Activated T-cell treated with anti-CD3 and anti-CD28 coated beads, Interleukin-2, amount 50 U/mL, for 4 hours (primary cell): ENCODE measurements at places on chromosomes 12 and 14.
A peak's percentile ranks its signal among the peaks of the same experiment; 100 is the strongest.

- no peak for DNase-seq
Observed at GRCh38 chr14:75395862-75396261, 32.0 kb upstream of the JDP2 start.

DNA sequence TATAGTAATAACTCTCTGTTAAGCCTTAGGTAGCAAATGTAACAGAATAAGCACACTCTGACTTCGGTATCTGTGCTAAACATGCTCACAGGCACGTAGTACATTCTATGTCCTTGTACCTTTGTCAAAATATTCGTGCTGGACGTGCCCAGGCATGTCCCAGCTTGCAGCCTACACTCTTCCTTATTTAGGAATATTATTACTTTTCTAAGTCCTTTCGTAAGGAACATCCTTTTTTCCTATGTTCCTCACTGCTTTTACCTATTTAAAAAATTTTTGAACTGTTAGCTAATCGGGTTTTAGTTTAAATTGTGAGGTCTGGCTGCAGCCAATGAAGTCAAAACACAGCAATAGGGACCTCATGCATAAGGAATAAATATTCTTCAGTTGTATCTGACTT lies 24.1 kb upstream of the UBC start:
- no peak for DNase-seq

- DNase-seq: no peak
Observed at GRCh38 chr14:79587875-79588274, 623.4 kb downstream of the DIO2 start.

GRCh38 chr12:34625116-34625515 lies 602.8 kb downstream of the ALG10 start:
- no peak for DNase-seq

- no peak for DNase-seq
Observed at GRCh38 chr12:55736076-55736475, 6.8 kb upstream of the GDF11 start.

DNA sequence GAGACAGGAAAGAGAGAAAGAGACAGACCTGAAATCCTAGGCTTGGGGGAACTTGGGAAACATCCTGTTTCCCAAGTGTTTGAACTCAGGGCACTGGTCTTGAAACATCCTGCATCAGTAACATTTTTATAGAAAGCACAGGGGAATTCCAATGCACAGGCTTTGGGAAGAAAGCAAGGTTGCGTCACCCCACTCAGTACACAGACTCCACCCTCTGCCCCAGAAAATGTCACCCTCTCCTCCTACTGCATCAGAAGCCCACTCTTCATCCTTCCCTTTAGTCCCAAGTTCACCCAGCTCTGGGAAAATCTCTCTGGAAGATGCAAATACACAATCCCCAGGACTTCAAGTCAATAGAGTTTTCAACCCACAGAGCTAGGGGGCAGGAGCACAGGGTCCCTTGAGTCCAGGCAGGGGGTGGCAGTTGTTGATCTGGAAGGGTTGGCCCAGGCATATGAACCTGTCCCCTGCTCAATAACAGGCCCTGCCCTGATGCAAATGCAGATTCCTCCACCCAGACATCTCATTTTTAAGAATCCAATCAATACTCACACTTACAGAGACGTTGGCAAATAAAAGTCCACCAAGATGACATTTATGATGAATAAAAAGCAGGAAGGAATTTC lies 1.7 kb downstream of the RDH16 start:
- DNase-seq: no peak

DNA sequence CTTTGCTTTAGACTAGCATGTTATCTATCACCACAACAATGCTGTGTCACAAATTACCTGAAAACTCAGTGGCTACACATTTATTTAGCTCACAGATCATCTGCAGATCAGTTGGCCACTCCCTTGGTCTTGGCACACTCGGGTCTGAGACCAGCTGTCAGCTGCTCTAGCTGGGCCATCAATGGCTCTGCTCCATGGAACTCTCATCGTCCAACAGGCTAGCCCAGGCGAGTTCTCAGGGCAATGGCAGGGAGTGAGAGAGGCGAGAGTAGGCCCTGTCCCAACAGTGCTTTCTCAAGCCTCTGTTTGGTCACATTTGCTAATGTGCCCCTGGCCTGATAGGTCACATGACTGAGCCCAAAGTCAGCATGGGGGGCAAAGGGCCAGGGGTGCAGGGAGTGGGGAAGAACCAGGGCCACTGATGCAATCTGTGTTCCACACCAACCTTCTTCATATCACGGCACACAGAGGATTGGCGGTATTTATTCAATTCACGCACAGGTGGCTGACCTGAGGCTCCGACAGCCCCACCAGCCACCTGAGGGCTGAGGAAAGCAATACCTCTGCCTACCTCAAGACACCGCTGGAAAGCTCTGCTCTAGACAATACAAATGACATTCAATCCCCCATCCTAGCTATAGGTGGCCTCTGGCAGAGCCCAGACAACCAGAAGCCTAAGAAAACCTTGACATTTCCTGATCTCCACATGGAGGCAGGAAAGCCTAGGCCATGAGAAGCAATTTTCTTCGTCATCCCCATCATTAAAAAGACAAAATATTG lies 82.5 kb downstream of the NT5DC3 start:
- DNase-seq: no peak

GRCh38 chr14:79829405-79830166 lies 381.7 kb downstream of the DIO2 start:
- DNase-seq: no peak

- DNase-seq: peak; percentile 29
Observed at GRCh38 chr14:69152181-69152901, 578 bp downstream of the DCAF5 start.

DNA sequence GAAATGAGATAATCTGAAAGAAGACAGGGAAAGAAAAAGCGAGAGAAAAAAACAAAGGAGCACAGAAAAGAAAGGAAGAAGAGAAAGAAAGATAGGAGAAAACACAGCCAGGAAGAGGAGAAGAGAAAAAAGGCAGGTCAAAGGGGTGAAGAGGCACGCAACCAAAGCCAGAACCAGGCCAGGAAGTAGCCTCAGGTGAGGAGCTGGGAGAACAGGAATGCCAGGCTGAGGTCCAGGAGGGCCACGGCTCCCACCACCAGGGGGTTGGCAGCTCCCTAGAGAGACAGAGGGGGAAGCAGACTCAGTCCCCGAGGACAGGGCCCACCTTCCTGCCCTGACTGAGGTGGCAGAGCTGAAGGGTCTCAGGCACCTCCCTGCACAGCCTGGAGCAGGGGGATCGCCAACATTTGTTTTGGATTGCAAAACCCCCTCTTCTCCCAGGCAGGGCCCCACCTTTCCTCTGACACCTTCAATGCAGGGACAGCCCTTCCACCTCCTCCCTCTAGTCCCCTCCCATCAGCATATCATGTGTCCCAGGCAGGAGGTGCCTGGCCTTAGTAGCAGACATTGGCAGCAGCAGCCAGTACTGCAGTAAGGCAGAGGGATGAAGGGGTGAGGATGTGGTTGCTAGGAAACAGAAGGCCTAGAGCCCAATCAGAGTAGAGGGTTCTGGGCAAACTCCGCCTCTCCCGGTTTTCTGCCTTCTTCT lies 2.0 kb upstream of the AP1G2 start:
- DNase-seq: no peak

GRCh38 chr12:132070298-132070697 lies 73.8 kb downstream of the DDX51 start:
- DNase-seq: no peak

GRCh38 chr12:130200445-130200844 lies 38.2 kb downstream of the FZD10 start:
- no peak for DNase-seq

DNA sequence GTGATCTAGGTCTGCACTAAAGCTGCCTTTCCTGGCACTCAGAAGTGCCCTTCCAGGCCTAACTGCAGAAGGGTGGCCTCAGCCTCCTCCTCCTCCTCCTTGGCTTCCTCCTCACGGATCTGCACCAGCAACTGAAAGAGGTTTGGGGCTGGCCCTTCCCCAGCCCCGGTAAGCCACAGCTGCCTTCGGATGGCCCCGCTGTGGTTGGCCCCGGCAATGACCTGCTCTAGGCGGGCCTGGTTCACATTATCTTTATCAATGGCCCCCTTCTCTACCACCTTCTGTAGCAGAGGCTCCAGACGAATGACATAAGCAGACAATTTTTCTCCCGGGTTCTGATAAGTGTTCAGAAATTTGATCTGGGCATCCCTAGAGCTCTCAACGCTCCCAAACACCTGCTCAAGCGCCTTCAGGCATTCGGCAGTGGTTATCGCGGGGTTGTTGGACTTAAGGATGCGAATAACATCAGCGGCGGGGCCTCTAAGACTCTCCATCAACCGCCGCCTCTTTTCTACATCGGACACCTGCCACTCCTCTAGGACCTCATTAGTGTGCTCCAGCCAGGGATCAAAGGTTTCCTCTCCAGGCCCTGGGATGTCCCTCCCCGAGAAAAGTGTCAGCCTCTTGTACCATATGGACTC lies 1.5 kb downstream of the PNMA1 start:
- DNase-seq: no peak

DNA sequence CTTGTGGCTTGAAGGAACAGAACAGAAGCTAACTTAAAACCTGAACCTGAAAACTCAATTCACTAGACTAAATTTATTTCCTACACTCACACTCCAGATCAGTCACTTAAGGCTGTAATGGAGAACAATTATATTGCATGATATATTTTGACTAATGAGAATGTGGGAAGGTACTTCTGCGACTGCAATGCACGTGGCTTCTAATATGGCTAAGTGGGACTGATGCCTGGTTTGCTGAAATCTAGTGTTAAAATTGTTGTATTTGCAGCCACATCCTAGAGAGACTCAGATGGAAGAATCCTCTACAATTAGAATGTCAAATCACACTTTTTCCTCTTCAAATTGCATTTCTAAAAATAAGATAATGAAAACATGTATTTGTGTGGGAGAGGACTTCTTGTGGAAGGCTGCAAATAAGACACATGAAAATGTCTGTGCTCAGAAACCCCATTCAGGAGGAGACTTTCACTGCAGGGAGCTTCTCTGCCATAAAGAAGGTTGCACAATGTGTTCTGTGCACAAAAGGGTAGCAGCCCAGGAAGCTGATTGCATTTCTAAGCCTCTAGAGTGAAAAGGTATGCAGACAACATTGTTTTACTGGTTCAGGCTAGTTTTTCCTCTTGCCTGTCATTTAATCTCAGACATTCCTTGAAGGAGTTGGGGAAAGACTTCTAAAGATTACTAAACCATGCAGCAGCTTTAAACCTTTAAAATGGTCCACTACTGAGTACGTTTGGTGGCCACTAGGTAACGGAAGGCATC lies 224.3 kb downstream of the NEDD1 start:
- no peak for DNase-seq

DNA sequence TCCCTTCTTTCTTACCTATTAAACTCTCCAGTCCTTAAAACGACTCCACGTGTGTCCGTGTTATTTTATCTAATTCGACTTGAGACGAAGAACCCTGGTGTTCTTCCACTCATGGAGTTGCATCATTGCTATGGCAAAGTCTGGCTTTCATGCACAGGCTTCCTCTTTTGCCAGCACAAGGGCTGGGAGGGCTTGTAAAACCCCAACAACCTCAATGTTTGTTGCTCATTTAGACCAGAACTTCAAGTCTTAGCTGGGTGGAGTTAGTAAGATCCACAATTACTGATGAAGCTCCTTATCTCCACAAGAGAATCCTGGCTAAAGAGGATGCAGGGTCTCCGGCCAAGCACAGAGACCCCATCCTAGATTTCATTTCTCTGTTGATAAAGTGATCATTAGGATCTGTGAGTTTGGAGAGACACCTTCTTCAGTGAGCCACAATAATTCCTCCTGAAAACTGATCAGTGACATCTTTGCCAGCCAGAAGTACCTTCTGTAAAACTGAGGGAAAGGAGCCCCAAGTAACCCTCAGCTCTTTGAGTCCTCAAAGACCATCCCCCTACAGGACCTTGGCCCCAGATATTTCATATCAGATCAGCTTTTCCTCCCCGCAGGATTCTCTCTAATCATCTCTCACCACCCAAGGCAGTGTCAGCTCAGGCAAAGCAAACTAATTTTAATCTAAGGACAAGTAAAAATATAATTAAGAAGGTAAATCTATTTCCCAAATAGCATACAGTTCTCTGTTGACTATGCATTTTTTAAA lies 514.6 kb downstream of the FUT8 start:
- no peak for DNase-seq

DNA sequence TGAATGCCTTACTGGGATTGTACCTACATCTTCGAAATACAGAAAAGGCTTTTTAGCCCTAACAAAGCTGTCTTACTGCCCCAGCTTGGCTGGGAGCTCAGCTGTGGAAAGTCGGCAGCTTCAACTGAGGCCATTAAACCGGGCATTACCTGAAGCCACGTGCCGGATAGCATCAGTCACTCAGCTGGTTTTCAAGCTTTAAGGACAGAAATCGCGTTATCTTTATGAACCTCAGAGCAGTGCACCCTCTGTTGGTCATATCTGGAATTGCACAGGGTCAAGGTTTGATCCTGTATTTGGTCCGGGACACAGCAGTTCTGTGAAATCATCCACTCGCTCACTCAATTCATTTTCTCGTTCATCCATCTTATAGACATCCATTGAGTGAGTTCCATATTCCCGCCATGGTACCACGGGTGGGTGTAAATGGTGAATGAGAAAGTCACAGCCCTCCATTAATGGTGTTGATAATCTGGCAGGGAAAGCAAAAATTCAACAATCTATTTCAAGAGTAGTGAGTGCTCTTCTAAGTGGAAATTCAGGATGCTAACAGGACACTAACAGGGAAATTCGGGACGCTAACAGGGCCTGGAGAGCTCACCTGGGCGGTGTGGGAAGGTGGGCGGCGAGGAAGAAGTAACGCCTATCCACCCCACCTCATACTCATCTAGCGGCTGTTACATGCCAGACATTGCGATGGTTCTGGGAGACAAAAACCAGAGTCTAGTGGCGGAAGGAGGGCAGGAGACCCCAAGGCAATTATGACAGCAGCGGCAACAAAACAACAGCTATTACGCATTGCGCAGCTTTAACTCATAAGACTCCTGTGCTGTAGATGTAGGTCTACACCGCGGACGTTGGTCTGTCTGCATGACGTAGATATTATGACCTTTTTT lies 60.6 kb upstream of the TCL1A start:
- peak; percentile 48 for DNase-seq

DNA sequence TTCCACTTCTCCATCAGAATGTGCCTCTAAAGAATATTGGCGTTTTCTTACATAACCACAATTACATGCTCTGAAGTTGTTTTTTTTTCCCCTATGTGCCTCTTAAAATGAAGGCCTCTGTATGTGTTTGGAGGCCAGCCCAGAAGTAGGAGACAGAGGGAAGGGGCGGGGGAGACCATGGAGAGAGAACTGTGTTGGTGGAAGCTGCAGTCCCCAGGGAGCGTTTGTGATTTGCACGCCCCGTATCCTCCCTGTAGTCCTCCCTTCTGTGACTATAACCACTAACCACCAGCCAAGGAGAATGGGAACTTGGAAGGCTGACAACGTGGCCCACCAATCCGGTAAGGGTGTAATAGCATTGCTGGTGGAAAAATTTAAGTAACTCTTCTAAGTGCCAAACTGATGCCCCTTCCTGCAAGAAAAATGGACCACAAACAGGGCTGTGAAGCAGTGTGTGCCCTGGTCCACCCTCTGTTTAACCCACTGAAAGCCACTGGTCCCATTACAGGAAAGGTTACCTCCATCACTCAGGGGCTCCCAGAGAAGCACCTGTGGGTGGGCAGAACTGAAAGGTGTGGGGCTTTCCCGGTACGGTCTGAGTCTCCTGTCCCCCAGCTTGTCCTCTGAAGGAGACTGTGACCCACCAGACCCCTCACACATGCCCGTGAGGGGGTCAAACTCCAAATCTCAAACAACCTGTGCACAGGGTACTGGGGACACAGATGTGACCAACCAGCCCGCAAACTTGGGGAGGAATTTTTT lies 36.8 kb downstream of the CCDC88C start:
- no peak for DNase-seq
